CD8-positive, alpha-beta T cell (primary cell): ENCODE measurements at places on chromosomes 1 and 21. TPM values are rescaled to one million over a fixed set of nuclear protein-coding genes. Genes with fewer than 3 reads are reported as not detected.

The SLAMF6 gene
- 5.2 TPM for total RNA-seq

The ACOT11 gene
- 0.14 TPM for total RNA-seq

The LCE1D gene
- not detected for total RNA-seq

The USH2A gene
- not detected for total RNA-seq

The PSEN2 gene
- total RNA-seq: 1.00 TPM

The OR13G1 gene
- total RNA-seq: not detected

The SLC30A10 gene
- total RNA-seq: not detected

The UCK2 gene
- total RNA-seq: 1.1 TPM

The AADACL3 gene
- not detected for total RNA-seq

DNA sequence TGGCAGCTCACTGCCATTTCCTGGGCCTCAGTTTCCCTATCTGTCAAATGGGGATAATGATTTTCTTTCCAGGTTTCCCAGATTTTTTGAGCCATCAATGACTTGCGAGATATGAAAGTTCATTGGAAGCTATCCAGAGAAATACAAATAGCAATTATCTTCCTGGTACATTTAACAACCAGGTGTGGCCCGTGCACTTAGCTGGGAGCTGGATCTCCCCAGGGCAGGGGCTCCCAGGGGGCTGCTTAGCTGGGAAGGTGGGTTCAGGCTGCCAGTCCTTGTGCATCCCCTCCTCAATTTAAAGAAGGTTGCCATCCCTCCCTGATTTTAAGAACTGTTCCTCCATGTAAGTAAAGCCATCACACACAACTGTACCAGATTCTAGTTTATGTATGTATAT lies 3.6 kb upstream of the TMEM54 start:
- no peak for DNase-seq

GRCh38 chr1:242847390-242847993 lies 323.0 kb upstream of the PLD5 start:
- DNase-seq: no peak

- no peak for DNase-seq
These were observed 44.8 kb downstream of the OLFML3 start for GRCh38 chr1:114024049-114024448.

- DNase-seq: no peak
These were observed 1.4 kb downstream of the CD1A start for GRCh38 chr1:158255656-158256055.

GRCh38 chr21:43331962-43332828 lies 94.7 kb downstream of the SIK1 start:
- no peak for DNase-seq

- no peak for DNase-seq
These were observed 3.3 kb downstream of the MGST3 start for GRCh38 chr1:165634154-165634921.

GRCh38 chr1:195791796-195792195 lies 816.4 kb downstream of the KCNT2 start:
- no peak for DNase-seq

DNA sequence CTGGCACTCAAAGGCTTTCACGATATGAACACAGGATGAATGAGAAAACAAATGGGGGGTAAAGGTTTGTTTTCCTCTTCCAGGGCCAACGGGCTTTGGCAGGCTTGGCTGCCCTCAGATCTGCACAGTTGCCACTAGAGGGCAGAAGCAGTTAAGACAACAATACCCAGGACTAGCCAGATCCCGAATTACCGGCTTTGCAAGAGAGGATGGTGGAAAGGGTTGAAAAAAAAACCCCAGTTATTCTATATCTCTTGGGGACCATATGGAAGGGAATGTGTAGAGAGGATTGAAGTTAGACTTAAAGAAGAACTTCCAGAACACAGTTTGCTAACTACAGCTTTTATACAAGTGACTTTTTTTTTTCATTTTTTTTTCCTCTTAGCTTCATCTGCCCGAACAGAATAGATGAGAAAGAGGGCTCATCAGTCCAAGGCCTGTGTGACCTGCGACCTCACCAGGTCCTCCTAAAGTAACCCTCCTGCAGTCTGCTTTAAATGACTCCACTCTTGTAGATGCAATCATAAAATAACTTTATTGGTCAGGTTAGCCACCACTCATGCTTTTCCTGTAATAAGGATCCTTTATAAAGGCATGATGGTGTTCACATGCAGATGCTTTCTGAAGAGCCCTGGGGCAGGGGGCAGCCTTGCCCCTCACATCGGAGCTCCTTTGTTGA lies 10.7 kb downstream of the FMOD start:
- DNase-seq: peak; percentile 37

DNA sequence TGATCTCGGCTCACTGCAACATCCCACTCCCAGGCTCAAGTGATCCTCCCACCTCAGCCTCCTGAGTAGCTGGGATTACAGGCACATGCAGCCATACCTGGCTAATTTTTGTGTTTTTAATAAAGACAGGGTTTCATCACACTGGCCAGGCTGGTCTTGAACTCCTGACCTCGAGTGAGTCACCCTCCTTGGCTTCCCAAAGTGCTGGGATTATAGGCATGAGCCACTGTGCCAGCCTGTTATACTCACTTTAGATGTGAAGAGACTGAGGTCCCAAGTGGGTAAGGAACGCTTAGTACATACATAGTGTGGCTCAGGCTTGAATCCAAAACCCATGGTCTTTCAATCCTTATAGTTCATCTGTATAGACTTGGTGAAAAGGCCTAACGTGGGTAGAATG lies 63.7 kb upstream of the EPS8L3 start:
- no peak for DNase-seq

DNA sequence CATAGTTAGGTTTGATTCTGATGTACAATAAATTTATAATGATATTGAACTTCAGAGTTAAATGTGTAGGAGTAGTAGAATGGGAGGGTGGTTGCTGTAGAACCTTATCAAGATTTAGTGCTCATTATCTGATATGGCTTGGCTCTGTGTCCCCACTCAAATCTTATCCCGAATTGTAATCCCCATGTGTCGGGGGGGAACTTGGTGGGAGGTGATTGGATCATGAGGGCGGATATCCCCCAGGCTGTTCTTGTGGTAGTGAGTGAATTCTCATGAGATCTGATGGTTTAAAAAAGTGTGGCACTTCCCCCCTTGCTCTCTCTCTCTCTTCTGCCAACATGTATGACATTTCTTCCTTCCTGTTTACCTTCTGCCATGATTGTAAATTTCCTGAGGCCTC lies 265.5 kb downstream of the GRIK1 start:
- no peak for DNase-seq

- DNase-seq: no peak
These were observed 56.2 kb upstream of the SLC16A1 start for GRCh38 chr1:113012149-113012548.

DNA sequence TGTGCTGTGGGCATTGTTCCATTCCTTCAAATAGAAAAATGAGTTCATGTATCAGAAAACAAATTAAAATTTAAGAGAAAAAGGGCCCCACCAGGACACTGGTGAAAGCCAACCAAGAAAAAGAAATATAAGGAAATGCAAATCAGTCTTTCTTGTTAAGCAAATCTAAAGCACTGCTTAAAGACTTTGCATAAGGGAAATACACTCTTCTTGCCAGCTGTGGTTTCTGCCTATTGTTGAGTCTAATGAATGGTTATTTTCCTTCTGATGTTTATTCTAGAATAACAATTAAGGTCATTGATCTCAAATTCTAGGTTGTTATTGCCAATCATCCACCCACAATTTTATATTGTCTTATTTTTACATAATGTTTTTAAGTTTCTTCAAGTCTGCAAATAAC lies 158.6 kb upstream of the SNX7 start:
- no peak for DNase-seq

GRCh38 chr1:198517623-198518199 lies 22.8 kb downstream of the ATP6V1G3 start:
- DNase-seq: no peak

GRCh38 chr1:241274693-241275092 lies 82.3 kb downstream of the RGS7 start:
- no peak for DNase-seq

DNA sequence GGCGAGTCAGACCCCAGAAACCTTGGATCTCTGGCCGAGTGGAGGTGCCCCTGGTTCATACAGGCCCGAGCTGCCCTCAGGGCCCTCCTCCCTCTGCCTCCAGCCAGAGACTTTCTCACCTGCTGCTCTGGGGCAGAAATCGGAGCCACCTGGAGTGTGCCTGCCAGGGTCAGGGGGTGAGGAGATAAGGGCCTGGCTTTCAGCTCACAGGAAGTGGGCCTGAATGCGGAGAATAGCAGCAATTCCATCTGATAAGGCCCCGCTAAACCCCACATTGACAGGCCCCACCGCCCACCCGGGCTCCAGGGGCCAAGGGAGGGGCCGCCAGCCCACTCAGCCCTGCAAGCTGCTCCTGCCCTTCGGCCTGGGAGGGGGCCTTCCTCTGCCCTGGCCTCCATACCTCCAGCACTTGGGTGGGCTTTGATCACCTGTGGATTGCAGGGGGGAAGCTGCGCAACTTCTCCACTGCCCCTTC lies 123.7 kb upstream of the ARHGEF16 start:
- DNase-seq: no peak

DNA sequence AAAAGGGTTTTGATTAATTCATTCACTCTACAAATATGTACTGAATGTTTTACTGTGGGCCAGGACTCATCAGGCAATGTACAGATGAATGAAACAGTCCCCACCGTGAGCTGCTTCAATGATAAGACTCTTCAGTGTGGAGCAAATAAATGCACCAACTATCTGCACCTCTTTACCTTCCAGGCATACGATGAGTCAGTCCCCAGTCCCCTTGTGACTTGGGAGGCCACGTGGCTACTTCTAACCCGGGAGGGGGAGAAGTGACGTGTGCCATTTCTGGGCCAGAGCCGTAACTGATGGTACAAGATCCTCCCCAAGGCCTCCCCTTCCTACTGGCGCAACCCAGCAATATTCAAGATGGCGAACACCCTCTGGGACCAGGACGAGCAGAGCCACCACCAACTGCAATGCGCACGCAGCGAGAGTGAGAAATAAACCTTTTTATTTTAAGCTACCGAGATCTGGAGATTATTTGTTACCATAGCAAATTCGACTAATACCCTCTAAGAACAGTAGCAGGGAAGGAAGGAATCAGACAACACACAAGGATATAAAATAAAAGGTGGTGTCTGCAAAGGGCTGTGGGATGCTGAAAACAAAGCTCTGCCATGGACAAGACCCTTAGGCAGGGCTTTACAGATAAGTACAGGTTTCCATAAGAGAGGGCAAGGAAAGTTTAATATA lies 74.5 kb downstream of the NPHP4 start:
- DNase-seq: no peak

- peak; percentile 35 for DNase-seq
These were observed 73.9 kb downstream of the RAP1GAP start for GRCh38 chr1:21594935-21595897.

DNA sequence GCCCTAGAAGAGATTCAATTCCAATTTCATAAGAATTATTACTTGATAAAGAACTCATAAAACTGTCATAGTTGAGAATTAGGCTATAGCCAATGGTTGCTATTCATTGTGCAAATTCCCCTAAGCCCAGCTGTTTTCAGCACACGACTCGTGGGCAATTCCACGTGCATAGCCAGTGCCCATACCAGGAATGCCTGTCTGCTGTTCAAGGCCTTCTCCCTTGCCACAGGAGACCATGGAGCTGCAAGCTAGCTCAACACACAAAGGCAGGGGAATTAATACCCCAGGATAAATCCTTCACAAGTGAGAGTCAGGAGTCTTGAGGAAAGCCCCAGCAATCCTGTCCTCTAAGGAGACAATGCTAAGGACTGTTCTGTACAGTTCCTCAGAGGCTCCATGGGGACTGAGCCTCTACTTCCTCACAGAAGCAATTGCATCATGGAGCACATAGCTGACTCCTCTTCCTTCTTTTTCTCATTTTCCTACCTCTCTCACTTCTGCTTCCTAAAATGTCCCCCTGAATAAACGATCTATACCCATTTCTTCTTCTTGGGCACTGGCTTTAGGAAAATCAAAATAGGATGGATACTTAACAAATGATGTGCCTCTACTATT lies 19.1 kb upstream of the CHRM3 start:
- no peak for DNase-seq

DNA sequence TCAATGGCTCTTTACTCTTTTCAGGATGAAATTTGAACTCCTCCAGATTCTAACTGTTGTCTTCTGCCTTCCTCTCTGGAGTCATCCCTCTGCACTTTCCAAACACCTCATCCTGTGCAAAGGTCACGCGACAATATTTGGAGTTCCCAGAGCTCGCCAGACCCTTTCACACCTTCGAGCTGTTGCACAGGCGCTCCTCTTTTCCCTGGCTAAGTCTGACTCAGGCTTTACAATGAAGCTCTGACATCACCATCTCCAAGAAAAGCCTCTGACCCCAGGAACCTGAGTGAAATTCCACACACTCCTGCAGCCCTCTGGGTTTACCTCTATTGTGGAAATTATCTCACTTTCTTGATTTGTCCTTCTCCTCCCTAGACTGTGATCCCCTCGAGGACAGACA lies 270.3 kb downstream of the RGS7 start:
- DNase-seq: no peak

DNA sequence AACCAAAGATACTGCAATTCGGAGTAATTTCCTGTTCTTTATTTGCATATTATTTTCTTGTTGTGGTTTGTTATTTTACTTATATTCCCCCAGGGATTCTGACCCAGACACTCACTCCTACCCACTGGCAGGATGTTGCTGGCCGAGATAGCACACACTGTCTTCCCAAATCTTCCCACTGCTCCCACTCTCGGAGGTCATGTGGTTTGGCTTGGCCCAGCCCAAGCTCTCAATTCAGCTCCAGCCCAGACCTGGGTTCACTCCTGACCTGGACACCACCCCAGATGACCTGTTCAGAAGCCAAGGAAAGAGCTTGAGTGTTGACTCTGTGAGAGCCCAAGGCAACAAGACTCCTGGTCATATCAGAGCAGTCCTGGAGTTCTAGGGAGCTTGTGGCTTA lies 1.2 kb upstream of the FAM43B start:
- no peak for DNase-seq

DNA sequence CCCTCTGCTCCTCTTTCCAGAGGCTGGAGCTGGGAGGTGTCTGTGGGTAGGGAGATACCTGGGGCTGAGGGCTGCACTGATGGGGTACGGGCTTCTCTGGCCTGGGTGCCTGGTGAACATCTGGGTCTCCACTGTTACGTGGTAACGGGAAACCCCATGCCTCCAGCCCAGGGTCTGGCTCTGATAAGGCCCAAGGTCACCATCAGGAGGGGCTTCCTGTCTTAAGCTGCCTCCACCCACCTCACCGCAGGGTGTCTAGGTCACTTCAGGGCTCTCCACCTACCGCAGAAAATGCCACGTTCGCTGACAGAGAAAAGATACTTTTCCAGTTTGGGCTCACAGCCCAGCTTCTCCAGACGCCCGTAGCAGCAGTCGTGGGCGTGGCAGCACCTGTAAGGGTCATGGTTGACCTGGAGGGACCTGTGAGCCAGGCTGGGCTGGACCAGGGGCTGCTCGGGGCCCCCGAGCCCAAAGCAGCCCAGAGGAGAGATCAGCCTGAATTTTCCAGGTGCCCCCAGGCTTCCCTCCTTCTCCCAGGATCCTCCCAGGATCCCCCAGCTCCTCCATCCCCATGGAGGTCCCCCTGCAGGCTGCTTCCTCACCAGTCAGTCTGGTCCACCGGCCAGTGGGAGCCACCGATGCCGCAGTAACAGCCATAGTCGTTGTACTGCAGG lies 1.3 kb downstream of the PLA2G2E start:
- no peak for DNase-seq

DNA sequence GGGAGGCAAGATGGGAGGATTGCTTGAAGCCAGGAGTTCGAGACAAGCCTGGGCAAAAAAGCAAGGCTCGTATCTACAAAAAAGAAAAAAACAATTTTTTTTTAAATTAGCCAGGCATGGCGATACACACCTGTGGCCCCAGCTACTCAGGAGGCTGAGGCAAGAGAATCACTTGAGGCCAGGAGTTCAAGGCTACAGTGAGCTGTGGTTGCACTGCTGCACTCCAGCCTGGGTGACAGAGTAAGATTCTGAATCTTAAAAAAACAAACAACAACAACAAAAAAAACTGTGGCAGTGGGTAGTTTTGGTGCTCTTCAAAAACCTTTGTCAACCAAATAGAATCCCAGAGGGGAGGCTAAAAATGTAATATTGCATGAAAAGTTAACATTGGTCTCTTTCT lies 734 bp downstream of the PTPN22 start:
- DNase-seq: no peak
